ENCODE measurements at places on chromosomes 11 and 22.
A peak's percentile ranks its signal among the peaks of the same experiment; 100 is the strongest.

DNA sequence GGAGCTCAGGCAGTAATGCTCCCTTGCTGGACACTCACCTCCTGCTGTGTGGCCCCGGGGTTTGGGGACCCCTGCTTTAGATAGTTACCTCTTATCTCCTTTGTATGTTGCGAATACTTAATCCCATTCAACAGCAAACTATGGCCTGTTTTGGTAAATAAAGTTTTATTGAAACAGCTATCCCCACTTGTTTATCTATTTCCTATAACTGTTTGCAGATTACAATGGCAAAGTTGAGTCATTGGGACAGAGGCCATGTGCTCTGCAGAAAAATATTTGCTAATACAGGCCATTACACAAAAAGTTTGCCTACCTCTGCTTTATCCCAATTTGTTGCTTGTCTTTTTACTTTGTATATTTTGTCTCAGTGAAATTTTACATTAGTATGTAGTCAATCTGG is 68.4 kb downstream of the CACNA1I start:
- no peak for DNase-seq

GRCh38 chr11:128411812-128412211 is 175.5 kb downstream of the ETS1 start:
- no peak for DNase-seq

GRCh38 chr11:5102246-5102645 is 32.9 kb downstream of the OR52E1 start:
- no peak for DNase-seq

DNA sequence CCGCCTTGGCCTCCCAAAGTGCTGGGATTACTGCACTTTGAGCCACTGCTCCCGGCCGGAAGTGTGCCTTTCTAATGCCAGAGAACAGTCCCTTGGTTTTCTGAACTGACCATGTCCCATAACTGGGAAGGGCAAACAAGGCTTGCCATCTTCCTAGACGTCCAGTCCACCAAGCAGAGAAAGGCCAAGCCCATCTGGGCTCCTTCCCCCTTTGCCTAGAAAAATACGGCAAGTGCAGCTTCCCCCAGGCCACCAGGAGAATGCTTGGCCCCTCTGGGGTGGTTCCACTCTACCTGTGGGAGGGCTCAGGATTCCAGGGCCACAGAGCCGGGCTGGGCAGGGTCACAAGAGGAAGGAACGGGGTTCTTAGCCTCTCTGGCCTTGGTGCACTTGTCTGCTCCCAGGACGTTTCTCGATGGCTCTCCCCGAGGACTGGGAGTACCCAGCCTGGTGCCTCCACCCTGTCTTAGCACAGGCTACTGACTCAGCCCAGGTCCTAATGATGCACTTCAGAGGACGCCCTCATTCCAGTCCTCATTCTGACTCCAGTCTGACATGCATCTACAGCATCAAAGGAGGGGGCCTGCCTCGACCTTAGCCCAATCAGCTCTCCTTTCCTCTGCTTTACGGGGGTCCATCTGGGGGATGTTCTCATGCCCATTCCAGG is 1.2 kb downstream of the USP2 start:
- no peak for DNase-seq

GRCh38 chr22:23182309-23183060 is 2.2 kb downstream of the BCR start:
- DNase-seq: peak; percentile 13

DNA sequence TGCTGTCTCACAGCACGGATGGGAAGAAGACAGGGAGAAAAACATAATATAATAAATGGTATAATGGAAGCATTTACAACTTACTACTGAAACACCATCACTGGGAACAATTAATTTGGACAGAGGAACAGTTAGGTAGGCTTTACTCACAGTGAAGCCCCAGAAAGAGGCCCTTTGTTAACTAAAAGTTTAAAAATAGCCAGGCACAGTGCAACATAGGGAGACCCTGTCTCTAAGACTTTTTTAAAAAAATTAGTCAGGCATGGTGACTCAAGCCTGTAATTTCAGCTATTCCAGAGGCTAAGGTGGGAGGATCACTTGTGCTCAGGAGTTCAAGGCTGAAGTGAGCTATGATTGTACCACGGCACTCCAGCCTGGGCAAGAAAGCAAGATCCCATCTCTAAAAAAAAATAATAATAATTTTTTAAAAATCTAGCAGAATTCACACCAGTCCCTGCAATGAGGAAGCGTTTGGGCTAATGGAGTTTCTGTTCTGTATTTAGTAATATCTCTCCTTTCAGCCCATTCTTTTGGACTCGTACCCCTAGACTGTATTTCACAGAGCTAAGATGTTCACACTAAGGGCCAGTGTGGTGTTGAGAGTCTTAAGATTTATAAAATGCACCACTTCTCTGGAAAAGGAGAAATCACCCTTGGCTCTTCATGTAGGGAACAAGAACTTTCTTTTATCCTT is 275.5 kb downstream of the SOX6 start:
- no peak for DNase-seq

GRCh38 chr22:23107487-23108248 is 34.1 kb downstream of the RSPH14 start:
- no peak for DNase-seq

GRCh38 chr11:117201658-117202305 is 2.6 kb downstream of the TAGLN start:
- no peak for DNase-seq

DNA sequence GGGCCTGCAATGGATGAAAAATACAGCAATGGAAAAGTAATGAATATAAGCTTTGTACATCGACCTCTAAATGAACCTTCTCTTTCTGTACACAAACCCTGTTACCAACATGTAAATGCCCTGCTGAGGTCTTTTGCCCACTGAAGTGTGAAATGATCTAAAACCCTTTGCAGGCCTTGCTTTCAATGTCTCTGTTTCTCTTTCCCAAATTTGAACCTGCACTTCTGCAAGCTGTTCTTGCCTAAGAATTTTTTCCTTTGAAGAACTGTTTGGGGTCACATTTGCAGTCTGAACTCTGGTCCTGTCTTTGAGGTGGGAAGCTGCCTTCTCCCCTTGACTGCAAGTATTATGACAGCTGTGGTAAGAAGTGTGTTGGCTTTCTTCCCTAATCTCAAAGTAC is 1237.1 kb downstream of the FAM181B start:
- no peak for DNase-seq

DNA sequence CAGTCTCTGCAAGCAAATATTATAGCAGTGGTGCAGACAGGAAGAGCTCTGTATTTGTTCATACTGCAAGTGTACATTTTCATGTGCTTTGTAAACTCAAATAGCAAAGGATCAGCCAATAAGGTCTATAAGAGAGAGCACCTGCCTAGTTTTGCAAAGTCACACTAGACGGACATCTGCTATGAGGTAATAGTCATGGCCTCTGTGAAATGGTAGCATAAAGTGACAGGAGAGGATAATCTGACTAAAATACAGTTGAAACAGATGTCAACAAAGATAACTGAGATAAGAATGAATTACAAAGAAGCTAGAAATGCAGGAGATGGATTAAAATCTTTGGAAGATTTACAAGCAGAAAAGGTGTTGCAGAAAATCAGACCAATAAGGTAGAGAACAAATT is 70.6 kb upstream of the SPON1 start:
- DNase-seq: no peak

GRCh38 chr11:128796270-128796669 is 70.8 kb downstream of the KCNJ1 start:
- DNase-seq: no peak

DNA sequence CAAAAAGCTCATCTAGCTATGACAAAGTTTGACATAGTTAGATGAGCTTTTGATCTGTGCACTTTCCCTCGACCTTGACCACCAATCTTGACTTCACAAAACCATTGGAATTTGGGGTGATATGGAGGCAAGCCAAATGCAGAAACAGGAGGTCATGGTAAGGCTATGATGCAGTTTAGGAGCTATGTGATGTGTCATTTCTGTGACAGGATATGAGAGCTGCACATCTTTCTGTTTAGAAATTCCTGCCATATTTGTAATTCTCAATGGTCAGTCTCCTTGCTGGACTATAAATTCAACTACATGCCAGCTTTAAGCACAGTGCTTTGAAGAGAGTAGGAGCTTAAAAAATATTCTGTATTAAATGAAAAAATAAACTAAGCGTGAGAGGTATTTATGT is 12.9 kb downstream of the OR51B6 start:
- DNase-seq: no peak

- DNase-seq: no peak
These were observed 42.8 kb downstream of the EXT2 start for GRCh38 chr11:44138286-44138685.

GRCh38 chr11:256952-257737 is 20.4 kb downstream of the PSMD13 start:
- DNase-seq: no peak

- no peak for DNase-seq
These were observed 6.1 kb upstream of the TEAD1 start for GRCh38 chr11:12668166-12668565.

GRCh38 chr22:39090426-39091064 is 6.5 kb upstream of the APOBEC3H start:
- DNase-seq: no peak

DNA sequence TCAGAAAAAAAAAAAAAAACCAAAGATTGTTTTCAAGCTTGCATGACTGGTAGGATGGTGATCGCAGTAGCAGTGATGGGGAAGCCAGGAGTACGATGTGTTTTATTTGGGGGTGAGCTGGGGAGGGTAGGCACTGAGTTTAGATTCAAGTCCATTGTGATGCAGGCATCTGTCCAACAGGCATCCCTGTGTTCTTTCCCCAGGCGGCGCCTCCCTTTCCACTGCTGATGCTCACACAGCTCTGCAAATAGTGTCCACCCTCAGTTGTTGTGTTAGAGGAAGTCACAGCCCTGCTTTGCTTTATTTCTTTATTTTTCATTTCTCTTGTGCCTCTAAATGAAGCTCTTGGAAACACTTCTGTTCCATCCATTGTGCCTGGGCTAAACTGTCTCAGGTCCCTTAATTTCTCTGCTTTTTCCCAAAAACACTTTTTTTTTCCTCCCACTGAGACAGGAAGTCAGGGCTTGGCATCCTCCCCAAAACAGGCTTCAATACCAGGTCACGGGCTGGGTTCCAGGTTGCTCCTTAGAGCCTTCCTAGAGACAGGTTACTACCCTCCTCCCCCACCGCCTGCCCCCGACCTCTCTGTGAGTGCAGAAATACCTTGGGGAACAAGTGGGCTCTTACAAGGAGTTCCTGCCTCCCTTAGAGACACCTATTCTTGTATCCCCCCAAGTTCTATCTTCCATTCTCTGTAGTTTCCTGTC is 38.6 kb upstream of the HSPA8 start:
- no peak for DNase-seq

GRCh38 chr11:93969925-93970922 is 50.9 kb upstream of the HEPHL1 start:
- no peak for DNase-seq

DNA sequence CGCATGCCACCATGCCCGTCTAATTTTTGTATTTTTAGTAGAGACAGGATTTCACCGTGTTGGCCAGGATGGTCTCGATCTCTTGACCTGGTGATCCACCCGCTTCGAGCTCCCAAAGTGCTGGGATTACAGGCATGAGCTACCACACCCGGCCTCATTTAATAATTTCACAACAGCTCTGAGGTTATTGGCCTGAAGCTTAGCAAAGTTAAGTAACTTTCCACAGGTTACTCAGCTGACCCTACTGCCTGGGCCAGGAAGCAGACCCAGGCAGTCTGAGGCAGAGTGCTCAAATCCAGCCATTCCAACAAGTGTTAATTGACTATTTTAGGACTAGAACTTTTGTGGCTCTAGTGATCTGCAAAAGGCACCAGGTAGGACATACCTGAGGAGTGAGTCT is 52.2 kb upstream of the L3MBTL2 start:
- no peak for DNase-seq

DNA sequence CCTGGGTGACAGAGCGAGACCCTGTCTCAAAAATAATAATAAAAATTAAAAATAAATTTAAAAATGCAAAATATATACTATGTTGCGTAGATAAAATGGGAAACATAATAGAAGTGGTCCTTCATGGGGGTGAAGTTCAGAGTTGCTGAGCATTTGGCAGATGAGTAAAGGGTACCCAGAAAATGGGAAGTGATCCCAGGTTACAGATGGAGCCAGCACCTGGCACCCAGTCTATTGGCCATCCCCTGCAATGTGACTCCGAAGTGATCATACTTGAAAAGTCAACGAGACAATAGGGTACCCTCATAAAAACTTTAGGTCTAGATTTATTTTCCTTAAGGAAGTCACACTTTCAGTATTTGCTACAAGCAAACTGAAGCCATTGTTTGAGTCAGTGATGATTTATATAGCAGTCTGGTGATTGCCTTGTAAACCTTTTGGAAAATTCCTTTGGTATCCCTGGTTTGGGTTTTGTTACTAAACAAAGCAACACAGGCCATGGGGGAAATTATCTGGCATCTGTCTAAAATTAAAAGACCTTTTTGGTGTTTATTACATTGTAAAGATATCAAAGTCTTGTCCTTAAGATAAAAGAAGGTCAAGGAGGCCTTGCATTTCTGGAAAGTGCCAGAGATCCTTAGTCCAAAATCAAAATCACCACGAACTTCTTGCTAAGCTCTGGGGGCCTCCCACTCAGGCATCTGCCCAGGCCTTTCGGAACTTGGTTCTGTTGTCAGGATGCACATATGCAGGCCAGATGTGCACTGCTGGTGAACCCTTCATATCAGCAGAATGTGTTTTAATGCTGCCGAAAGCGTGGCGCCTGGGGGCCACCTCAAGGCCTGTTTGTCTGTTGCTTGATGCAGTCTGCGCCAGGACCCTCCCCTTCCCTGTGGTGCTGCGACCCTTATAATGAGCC is 4.3 kb downstream of the SMARCB1 start:
- DNase-seq: no peak

- no peak for DNase-seq
These were observed 111.5 kb downstream of the PKNOX2 start for GRCh38 chr11:125275905-125276618.

Data from midbrain (tissue), 1 donor.